ENCODE measurements at places on chromosomes 2 and 18.

DNA sequence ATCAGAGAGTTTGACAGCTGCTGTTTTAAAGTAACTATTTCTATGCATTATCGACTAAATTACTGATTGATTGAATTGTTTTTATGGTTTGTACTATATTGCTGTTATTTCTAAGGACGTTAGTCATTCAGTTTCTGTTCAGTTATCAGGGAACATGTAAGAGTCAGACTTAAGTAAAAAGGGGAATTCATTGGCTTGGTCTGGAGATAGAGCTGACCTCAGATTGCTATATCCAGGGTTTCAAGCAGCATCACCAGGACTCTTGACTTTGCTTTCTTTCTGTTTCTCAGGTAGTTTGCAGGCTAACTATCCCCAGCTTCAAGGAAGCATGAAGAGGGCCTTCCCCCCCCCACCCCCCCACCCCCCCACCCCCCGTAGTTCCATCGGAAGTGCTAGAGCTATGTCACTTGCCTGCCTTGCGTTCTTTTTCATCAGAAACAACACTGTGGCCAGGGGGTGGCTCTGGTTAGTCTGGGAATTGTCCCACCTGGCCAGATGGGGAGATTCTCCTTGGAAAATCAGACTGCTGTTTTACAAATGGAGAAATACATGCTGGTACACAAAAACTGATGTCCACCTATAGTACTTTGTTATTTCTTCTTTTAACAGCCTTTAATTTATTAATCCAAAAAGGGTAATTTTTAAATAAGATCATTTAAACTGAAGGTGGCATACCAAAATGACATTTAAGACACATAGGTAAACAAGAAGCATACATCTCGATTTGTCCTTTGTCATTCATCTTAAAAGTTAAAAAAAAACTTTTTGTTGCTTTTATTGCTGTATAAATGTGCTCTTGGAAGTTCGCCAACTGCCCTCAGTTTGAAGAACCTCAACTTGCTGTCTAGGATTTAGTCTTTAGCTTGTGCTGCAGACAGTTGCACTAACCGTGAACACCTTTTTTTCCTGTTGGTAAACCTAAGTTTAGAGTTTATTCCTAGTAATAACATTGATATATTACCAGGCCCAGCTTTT is 9.4 kb downstream of the SMAD4 start:
- no peak for DNase-seq

- no peak for DNase-seq
Measured at GRCh38 chr2:168798888-168799410, 3.5 kb upstream of the NOSTRIN start.

GRCh38 chr2:190119257-190119656 is 56.7 kb upstream of the MSTN start:
- DNase-seq, result no peak

- DNase-seq, result no peak
Measured at GRCh38 chr2:85723707-85724360, 29.7 kb downstream of the GNLY start.

GRCh38 chr18:10051877-10052631 is 138.2 kb downstream of the VAPA start:
- DNase-seq, result peak; percentile 61

DNA sequence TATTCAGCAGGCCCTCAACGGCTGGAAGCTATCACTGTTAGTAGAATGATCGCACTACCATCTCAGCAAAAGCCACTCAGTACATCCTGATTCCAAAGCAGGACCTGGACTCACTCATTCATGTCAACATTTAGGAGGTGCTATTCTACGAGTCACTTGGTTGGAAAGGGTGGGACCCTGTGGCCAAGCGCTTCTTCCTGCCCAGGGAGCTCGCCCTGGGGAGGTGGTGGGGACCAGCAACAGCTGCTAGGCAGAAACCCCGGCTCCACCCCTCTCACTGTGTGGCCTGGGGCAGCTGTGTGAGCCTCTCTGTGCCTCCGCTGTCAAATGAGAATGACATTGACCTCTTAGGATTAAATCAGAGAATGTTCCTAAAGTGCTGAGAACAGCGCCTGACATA is 231.4 kb downstream of the EIPR1 start:
- DNase-seq, result no peak

- no peak for DNase-seq
Measured at GRCh38 chr2:173985605-173985992, 20.4 kb upstream of the SP3 start.

DNA sequence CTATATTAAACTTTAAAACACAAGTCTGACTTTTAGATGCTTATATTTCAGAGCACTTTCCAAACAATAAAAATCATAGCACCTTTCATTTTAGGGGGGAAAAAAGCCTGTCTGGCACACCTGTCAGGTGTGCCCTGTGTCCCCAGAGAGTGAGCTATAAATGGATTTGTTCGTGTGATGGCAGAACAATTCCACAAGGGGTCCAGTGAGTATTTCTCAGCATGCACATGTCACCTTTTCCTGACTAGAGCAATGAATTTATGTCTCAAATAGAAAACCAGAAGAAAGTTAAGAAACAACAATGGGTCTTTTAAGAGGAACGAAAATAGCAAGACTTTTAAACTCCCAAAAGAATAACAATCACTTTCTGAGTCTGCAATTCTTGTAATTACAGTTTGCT is 55.9 kb downstream of the ACVR1C start:
- peak; percentile 16 for DNase-seq

DNA sequence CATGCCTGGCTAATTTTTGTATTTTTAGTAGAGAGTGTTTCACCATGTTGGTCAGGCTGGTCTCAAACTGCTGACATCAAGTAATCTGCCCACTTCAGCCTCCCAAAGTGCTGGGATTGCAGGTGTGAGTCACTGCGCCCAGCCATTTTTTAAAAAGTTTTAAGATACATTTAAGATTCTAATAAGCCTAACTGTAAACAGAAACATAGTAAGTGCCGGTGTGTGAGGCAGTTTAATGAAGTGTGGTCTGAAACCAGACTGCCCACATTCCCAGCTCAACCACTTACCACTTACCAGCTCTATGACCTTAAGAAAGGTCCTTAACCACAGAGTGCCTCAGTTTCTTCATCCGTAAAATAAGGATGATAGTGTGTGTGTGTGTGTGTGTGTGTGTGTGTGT is 42.4 kb downstream of the TMEM237 start:
- DNase-seq, result no peak

GRCh38 chr2:207640160-207640559 is 15.0 kb upstream of the METTL21A start:
- no peak for DNase-seq

DNA sequence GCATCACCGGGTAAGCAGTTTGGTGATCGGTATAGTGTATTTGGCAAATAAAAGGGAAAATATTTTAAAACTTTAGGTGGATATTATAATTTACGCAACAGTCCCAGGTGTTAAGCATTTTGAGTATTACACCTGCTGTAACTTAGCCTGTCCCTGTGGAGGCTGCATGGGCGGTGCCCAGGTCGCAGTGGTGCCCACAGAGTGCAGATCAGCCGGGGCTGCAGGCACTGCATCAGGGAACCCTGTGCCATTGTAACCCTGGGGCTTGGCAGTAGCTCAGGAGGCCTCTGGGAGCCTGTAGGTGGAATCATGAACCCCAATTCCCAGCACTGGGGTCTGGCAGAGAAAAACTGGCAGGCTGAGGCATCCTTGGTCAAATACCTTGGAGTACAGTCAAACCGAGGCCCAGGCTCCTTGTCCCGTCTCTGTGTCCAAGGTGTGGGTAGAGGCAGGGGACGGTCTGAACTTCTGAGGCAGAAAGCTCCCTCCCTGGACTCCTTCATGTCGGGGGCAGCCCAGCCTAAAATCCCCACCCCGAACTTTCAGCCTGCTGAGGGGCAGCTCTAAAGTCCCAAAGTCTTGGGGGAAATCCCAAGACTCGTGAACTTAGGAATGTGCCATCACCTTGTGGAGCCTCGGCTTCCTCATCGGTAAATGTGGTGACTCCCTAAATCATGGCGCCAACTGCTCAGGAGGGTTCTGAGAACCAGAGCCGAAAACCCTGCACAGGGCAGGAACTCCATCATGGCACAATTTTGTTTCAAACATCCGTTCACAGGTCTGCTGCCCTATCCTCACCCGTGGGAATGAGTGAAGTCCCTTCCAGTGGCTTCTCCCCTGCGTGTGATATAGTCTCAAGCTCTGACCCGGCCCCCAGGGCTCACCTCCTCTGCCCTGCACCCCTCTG is 85.7 kb downstream of the INHBB start:
- DNase-seq, result no peak

- no peak for DNase-seq
Measured at GRCh38 chr2:46246790-46247189, 50.4 kb upstream of the EPAS1 start.

DNA sequence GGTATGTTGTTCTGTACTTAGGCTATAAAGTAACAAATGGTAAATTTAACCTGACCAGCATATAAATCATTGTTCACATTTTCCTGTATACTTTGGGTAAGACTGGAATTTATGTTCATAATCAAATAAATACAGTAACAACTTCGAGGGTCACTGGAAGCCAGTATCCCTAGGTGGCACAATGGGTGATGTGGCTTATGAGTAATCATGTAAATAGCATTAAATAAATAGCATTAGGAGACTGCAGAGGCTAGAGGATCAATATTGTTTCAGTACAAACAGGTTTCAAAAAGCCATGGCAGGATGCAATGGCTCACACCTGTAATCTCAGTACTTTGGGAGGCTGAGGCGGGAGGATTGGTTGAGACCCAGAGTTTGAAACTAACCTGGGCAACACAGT is 690.6 kb downstream of the SLC4A3 start:
- DNase-seq, result no peak

- DNase-seq, result peak; percentile 6
Measured at GRCh38 chr18:74351354-74351753, 35.7 kb downstream of the C18orf63 start.

DNA sequence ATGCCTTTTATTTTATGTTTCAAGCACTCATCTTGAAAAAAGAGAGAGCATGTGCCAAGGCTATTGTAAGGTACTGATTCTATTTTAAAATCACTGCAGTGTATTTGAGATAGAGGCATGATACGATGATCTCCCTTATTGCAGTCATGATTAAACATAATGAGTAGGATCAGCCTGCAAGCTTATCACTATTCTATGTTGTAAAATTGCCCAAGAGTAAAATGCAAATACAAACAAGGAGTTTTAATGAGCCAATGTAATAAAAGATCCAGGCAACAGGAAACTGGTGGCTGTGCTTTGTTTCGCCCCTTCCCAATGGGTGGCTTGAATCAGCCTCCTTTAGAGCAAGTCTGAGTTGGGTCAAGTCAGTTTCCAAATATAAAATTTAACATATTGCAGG is 116.4 kb upstream of the RBMS1 start:
- no peak for DNase-seq

DNA sequence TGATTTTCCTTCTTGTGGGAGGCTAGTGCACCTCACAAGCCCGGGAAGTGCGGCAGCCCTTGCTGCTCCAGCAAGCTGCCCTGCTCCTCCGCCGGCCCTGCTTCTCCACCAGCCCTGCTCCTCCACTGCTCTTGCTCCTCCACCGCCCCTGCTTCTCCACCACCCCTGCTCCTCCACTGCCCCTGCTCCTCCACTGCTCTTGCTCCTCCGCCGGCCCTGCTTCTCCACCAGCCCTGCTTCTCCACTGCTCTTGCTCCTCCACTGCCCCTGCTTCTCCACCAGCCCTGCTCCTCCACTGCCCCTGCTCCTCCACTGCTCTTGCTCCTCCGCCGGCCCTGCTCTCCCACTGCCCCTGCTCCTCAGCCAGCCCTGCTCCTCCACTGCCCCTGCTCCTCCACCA is 95.6 kb downstream of the NDUFA10 start:
- DNase-seq, result no peak

DNA sequence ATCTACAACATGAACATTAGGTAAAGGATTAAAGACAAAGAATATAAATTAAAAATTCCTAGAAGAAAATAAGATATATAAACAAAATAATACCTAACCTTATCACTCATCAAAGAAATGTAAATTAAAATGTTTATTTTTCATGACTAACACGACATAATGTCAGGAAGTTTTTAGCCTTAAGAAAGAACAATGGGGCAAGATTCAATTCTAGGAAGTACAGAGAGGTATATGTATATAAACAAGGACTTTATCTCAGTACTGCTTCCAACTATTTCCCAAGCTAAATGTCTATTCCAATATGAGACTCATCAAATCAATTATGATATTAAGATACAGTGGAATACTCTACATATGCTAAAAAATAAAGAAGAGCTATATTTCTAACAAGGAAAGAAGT is 44.1 kb downstream of the TTC21B start:
- no peak for DNase-seq
